NCI-H1417 treated with DMSO at 0.1 percent for 48 hours (cell line): ENCODE measurements at places on chromosomes 6 and 20.

- no peak for DNase-seq
Observed at GRCh38 chr6:151974061-151974617, 166.7 kb downstream of the ESR1 start.

GRCh38 chr6:100101644-100102043, 107.6 kb upstream of the MCHR2 start:
- DNase-seq, result no peak

DNA sequence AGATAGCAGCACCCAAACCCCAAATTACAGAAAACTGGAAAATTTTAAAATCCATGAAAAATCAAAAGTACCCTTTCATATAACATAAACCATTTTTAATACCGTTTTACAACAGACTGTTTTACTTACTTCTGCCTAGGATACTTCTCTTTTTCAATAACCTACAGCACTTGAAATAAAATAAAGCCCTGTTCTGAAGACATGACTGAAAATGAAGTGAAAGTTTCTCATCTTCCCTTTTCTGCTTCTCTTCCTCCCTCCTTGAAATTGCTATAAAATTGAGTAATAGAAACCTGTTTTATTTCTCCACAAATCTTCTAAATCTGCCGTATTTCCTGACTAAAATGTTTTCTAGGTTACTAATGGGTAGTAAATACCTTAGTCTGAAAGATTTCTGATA, 20.3 kb downstream of the MMS22L start:
- DNase-seq, result no peak

GRCh38 chr6:158142789-158143188, 25.3 kb downstream of the SERAC1 start:
- no peak for DNase-seq

DNA sequence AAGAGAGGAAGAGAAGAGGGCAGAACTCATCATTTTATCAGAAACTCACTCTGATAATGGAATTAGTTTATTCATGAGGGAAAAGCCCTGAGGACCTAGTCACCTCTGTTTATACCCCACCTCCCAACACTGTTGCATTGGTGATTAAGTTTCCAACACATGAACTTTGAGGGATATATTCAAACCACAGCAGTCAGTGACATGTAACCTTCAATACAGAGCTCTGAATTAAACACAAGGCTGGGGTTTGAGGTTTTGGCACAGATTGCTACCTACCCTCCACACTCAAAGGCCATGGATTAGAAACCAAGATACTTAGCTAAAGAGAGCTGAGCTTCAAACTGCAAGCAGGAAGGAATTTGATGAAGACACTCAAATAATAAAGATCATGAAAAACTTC, 48.5 kb upstream of the MOCS1 start:
- DNase-seq, result no peak

DNA sequence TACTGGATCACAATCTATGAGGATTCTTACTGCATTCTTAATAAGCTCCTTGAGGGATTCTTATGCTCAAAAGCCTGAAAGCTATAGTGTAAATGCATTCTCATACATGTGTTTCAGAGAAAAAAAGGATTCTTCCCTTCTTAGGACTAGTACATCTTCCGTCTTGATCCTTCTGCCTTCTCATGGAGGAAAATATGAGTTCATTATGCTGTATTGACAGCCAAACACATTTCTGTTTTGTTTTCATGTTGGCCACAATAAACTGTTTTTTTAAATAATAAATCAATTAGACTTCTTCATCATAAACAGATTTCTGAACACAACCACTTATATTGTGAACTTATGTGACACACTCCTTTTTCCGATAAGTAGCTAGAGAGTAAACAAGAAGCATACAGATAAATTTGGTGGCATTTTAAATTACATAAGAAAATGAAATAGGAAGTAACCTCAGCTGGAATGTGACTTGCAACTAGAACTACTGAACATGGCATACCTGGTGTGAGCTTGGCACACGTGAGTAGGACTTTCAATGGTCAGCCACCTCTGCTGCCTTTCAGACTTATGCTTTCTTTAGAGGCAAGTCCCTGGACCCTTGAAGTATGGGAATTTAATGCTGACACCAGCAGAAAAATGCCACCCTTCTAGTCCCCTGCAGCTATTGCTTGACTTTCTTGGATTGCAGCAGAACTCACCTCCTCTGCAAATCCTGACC, 350.4 kb downstream of the BCKDHB start:
- DNase-seq, result no peak

GRCh38 chr20:57993716-57994431, 234.6 kb downstream of the ANKRD60 start:
- DNase-seq, result no peak

DNA sequence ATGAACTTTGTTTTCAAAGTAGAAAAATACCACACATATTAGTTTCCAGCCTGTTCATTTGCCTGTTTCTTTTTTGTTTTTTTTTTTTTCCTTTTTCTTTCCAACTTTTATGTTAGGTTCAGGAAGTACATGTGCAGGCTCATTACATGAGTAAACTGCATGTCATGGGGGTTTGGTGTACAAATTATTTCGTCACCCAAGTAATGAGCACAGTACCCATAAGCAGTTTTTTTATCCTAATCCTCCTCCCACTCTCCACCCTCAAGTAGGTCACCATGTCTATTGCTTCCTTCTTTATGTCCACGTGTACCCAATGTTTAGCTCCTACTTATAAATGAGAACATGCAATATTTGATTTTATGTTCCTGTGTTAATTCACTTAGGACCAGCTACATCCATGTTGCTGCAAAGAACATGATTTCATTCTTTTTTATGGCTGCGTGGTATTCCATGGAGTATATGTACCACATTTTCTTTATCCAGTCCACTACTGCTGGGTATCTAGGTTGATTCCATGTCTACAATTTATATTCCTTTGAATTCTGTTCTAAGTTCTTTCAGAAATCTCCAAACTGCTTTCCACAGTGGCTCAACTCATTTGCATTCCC, 31.8 kb downstream of the SNX14 start:
- no peak for DNase-seq

DNA sequence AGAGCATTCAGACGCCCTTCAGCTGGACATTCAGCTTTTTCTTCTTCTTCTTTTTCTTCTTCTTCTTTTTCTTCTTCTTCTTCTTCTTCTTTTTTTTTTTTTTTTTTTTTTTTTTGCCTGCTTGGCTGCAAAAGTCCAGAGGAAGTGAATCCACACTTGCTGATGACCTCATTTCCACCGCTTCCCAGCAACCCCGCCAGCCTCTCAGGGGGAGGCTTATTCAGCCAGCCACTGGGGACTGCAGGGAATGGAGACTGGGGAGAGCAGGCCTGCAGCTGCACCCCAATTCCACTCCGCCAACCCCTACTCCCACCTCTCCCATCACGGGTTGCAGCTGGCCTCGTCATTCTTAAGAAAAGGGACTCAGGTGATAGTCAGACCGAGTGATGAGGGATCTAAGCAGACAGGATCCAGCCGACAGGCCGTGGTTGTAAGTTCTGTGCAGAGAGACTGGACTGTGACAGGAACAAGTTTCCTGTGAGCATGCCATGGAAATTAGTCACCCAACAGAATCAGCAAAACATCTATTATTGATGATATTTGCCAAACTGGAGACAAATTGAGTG, 59.0 kb upstream of the QKI start:
- DNase-seq, result no peak

DNA sequence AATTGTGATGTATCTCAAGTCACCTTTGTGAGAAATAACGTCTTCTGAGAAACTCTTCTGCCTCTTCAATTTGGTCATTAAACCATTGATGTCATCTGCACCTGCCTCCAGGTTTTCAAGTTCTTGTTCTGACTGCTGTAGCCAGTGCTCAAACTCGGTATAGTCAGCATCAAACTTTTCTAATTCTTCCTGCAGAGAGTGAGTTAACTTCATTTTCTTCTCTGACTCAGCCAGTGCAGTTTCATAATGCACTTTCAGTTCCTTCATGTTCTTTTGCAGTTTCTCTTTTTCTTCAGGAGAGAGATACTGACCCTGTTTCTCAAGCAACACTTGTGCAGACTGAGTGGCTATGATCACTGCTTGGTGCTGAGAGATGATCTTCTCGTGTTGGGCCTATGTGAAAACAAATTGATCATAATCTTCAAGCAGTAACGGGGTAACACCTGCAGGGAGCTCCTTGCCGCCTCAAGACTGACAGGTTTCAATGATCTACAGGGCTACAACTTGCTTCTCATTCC, 48.8 kb downstream of the DST start:
- no peak for DNase-seq

DNA sequence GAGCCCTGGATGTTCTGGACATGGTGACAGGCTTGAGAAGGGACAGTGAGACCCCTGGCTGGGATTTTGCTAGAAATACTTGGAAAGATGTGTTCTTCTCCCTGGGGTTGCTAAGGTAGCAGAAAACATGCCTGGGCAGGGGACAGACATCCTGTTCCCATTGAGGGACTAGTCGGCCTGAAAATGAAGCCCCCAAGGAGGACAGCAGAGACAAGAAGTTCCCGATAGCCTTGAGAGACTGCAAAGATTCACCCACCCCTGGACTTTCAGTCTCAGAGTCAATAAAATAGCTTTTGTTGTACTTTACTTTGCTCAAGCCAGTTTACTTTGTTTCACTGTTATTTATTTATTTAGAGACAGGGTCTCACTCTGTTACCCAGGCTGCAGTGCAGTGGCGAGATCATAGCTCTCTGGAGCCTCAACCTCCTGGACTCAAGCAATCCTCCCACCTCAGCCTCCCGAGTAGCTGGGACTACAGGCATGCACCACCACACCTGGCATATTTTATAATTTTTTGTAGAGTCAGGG, 28.4 kb downstream of the ATP9A start:
- DNase-seq, result no peak

DNA sequence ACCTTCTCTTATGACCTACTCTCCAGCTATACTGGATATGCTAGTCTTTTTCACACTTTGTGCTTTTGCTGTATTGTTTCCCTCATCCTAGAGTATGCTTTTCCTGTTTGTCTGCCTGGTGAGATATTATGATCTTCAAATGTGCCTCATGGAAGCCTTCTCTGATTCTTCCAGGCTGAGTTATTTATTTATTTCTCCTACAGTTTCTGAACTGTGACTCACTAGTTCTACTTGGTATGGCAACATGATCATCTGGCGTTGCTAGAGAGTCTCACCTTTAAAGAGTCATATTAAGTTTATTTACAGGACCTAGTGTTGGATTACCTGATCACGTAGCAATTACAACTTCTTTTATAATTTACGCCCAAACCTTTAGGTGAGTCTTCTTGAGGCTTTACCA, 81.2 kb upstream of the HDAC2 start:
- DNase-seq, result no peak
